ENCODE measurements at places on chromosomes 1 and 21. TPM values are rescaled to one million over a fixed set of nuclear protein-coding genes. Genes with fewer than 3 reads are reported as not detected.
A peak's percentile ranks its signal among the peaks of the same experiment; 100 is the strongest.

DNA sequence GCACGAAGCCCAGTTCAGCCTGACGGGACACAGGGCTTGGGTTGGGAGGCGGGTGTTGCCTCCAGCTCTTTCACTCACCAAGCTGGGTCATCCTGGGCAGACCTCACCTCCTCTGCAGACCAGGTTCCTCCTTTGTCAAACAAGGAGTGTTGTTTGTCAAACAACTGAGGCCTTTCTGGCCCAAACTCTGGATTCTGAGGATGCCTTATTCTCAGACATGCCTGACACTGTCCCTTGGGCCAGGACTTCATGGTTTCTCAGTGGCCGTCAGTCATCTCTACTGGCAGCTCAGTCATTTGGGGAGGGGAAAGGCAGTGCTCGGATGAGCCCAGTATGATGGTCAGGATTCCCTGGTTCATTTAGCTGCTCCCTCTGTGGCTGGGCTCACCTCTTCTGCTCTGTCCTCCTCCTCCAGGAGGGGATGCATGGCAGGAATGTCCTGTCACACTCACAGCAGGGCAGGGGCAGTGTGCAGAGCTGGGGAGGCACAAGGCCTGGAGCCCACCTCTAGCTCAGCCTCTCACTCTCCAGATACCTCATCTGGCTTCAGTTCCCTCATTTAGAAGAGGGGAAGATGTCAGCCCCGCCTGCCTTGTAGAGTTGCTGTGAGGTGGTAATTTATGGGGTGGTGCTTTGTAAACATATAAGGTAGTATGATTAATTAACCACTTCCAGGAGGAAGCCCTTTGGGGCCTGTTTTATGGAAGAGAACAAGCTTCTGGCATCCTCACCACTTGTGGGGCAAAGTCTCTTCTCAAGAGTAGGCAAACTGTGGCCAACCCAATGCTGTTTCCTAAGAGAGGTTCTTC is 20.6 kb downstream of the SLC2A1 start:
- H3K27ac ChIP-seq, result peak overlapping the region; percentile 58
- peak; percentile 59 for DNase-seq
- no peaks in the 10 kb centered on the region for H3K27me3 ChIP-seq
- peak overlapping the region; percentile 2 for H3K4me3 ChIP-seq
- peaks cover 39% of the 10 kb centered on the region for H3K36me3 ChIP-seq

CD48 gene
- total RNA-seq, result 290 TPM

PGLYRP4 gene
- total RNA-seq, result 0.20 TPM

DNA sequence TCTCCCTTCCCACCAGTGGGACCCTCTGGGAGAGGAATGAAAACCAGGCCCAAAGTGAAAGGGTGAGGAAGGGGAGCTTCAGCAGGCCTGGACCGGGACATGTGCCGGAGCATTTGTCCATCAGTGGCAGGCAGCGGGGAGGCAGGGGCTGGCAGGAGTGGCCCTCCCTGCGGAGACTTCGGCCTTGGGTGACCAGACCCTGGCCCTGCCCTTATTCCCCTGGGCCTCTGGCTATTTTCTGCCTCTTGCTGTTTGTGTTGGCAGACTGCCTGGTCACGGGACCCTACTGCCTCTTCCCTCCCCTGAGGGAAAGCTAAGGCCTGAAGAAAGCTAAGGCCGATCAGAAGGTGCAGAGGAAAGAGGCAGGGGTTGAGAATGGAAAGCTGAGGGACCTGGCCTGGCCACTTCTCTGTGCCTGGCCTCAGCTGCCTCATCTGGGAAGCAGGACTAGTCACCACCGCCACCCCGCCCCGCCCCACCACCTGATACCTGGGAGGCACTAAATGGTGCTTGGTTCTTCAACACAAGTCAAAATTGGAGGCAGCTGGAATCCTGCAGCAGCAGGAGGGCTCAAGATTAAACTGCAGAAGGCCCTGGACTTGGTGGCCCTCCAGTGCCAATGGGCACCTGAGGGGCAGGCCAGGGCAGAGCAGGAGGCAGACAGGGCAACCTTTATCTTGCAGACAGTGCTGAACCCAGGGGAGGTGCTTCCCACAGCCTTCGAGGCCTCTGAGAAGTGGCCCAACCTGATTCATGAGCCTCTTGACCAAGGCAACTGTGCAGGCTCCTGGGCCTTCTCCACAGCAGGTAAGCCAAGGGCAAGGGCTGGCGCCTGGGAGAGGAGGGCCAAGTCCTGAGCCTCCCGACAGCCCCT is 7.9 kb downstream of the TINAGL1 start:
- H3K27ac ChIP-seq, result no peak overlapping the region
- H3K36me3 ChIP-seq, result no peaks in the 10 kb centered on the region
- H3K4me1 ChIP-seq, result peaks cover 7% of the 10 kb centered on the region
- DNase-seq, result no peak

FCRLB gene
- total RNA-seq, result not detected

DNA sequence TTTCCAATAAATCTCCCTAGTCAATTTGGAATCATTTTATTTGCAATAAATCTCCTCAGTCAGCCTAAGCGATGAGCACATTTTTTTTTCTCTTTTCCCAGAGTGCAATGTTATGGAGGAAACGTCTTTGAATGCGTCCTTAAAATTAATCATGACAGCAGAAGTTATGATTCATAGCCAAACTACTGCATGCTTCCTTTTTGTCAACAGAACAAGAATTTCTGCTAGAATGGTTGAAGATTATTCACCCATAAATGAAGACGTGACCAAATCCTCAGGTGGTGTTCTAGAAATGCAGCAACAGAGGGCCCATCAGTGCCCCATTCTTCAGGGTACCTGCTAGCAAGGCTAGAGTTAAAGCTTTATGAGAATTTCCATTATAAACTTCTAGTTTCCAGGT is 407.9 kb upstream of the PKN2 start:
- DNase-seq, result no peak
- no peaks in the 10 kb centered on the region for H3K4me1 ChIP-seq
- no peaks in the 10 kb centered on the region for H3K27me3 ChIP-seq
- H3K27ac ChIP-seq, result no peak overlapping the region

- peaks cover 58% of the 10 kb centered on the region for H3K36me3 ChIP-seq
- H3K27me3 ChIP-seq, result no peaks in the 10 kb centered on the region
- peak overlapping the region; percentile 100 for H3K4me3 ChIP-seq
- DNase-seq, result no peak
Measured at GRCh38 chr1:204405988-204406387, 5.6 kb downstream of the PPP1R15B start.

- peak overlapping the region; percentile 74 for H3K27ac ChIP-seq
- H3K36me3 ChIP-seq, result peaks cover 65% of the 10 kb centered on the region
- DNase-seq, result no peak
- H3K4me3 ChIP-seq, result peak overlapping the region; percentile 2
Measured at GRCh38 chr1:226645279-226645976, 93.7 kb downstream of the ITPKB start.

- peak overlapping the region; percentile 87 for H3K4me3 ChIP-seq
- peak; percentile 86 for DNase-seq
- H3K36me3 ChIP-seq, result no peaks in the 10 kb centered on the region
- H3K4me1 ChIP-seq, result peaks cover 72% of the 10 kb centered on the region
Measured at GRCh38 chr1:27522432-27523336, 32.7 kb upstream of the WASF2 start.

- H3K4me3 ChIP-seq, result peak within 1 kb of the TSS; percentile 56
- H3K4me1 ChIP-seq, result peaks cover 15% of the 10 kb centered on the region
- H3K27ac ChIP-seq, result no peak within 1 kb of the TSS
- H3K27me3 ChIP-seq, result peaks cover 36% of the 10 kb centered on the region
- no peaks in the 10 kb centered on the region for H3K36me3 ChIP-seq
- peak; percentile 31 for DNase-seq
Measured at GRCh38 chr1:78045926-78046778, at the start of gene GIPC2. GIPC2 (plus strand) TSS chr1:78045966; CDS start chr1:78046095, 129 bp downstream.

ZBTB8A gene
- 0.12 TPM for total RNA-seq

- H3K27me3 ChIP-seq, result no peaks in the 10 kb centered on the region
- no peak overlapping the region for H3K4me3 ChIP-seq
- H3K27ac ChIP-seq, result no peak overlapping the region
- DNase-seq, result no peak
- peaks cover 7% of the 10 kb centered on the region for H3K36me3 ChIP-seq
- H3K4me1 ChIP-seq, result no peaks in the 10 kb centered on the region
Measured at GRCh38 chr1:202575918-202576653, 134.2 kb downstream of the SYT2 start.

- no peak overlapping the region for H3K4me3 ChIP-seq
- peak; percentile 86 for DNase-seq
- H3K27ac ChIP-seq, result no peak overlapping the region
- no peaks in the 10 kb centered on the region for H3K27me3 ChIP-seq
- H3K36me3 ChIP-seq, result no peaks in the 10 kb centered on the region
Measured at GRCh38 chr1:156608036-156608674, 6.9 kb upstream of the GPATCH4 start.

- H3K4me1 ChIP-seq, result peaks cover 89% of the 10 kb centered on the region
- peak overlapping the region; percentile 65 for H3K4me3 ChIP-seq
- H3K27ac ChIP-seq, result peak overlapping the region; percentile 88
- DNase-seq, result no peak
- H3K36me3 ChIP-seq, result peaks cover 4% of the 10 kb centered on the region
Measured at GRCh38 chr1:113784104-113784779, 25.0 kb upstream of the PHTF1 start.

DNA sequence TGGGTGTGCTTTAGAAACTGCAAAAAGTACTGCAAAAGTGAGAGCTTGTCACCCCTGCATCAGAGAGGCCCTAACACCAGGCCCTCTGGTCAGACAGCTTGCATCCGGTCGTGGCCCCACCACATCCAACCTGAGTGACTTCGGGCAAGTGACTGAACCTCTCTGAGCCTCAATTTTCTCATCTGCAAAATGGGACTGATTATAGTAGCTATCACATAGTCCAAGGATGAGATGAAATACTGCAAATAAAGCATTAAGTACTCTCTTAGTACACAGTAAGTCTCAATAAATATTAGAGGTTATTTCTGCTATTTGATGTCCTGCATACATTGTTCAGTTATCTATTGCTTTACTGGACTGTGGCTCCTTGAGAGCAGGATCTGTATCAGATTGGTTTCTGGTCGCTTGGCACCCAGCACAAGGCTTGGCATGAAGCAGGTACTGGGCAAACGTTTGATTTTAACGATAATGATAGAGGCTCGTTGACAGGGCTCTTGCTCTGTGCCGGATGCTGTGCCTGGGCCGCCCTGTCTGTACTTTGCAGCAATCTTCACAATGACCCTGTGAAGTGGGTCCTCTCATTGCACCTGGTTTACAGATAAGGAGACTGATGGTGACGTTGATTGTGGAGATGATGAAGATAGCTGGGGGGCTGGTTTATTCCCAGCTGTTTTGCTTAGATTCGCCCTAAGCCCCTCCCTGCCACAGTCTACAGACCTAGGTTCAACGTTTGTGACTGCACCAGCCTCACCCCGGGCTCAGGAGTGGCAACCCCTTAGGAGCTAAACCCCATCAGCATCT is 43.6 kb downstream of the RAP1GAP start:
- H3K4me3 ChIP-seq, result no peak overlapping the region
- peaks cover 2% of the 10 kb centered on the region for H3K27me3 ChIP-seq
- no peak for DNase-seq

- H3K27me3 ChIP-seq, result no peaks in the 10 kb centered on the region
- H3K27ac ChIP-seq, result no peak overlapping the region
- H3K4me1 ChIP-seq, result no peaks in the 10 kb centered on the region
- no peak overlapping the region for H3K4me3 ChIP-seq
Measured at GRCh38 chr1:82503822-82504221, 703.1 kb downstream of the ADGRL2 start.

GRCh38 chr1:184753117-184753516 is 1.5 kb downstream of the EDEM3 start:
- H3K27ac ChIP-seq, result peak overlapping the region; percentile 94
- H3K36me3 ChIP-seq, result no peaks in the 10 kb centered on the region
- H3K4me1 ChIP-seq, result peaks cover 39% of the 10 kb centered on the region
- no peaks in the 10 kb centered on the region for H3K27me3 ChIP-seq
- DNase-seq, result no peak
- H3K4me3 ChIP-seq, result peak overlapping the region; percentile 99

DNA sequence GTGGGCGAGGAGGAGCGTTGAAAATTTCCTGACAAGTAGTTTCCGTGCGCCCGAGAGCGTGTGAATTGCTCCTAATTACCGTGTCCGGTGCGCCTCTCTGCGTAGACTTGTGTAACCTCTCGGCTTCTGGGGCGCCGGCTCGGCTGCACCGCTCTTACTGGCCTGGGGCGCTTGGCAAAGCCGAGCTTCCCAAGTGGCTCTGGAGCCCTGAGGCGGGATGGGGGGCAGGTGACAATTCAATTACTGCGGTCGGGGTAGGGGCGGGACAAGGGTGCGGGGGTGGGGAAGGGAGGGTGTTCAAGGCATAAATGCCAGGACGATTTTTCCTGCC is 392 bp upstream of the DMRTA2 start:
- no peaks in the 10 kb centered on the region for H3K36me3 ChIP-seq
- H3K4me3 ChIP-seq, result peak overlapping the region; percentile 68
- H3K4me1 ChIP-seq, result peaks cover 40% of the 10 kb centered on the region
- DNase-seq, result peak; percentile 56

HLX gene
- 0.20 TPM for total RNA-seq

NR5A2 gene
- total RNA-seq, result not detected

DNA sequence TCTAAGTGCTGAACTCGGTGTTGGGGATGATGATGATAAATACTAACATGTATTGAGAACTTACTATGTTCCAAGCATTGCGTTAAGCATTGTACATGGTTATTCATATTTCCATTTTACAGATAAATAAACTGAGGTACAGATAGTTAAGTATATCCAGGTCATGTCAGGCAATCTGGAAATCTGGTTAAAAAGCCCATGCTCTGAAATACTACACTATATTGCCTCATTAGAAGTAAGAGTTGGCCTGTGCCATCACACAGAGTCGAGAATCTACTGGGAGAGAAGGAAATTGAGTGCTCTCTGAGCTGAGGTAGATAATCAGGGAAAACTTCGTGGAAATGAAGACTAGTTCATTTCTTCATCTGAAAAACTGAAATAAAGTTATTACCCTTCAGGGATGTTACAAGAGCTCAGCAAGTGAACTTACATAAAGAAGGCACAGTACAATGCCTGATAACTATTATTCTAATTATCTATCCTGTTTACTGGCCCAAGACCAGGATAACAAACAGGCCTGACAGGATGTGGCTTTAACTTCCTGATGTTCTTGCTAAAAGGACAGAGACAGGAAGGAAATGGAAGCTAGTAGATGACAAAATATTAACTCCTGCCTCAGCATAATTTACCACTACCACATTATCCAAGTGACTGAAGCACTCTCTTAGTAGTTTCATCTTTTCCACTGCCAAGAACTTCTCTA is 85.6 kb downstream of the EPS15 start:
- no peaks in the 10 kb centered on the region for H3K27me3 ChIP-seq
- peaks cover 41% of the 10 kb centered on the region for H3K36me3 ChIP-seq
- peak overlapping the region; percentile 65 for H3K4me3 ChIP-seq
- no peak overlapping the region for H3K27ac ChIP-seq
